ENCODE measurements at places on chromosomes 2 and 18.
A peak's percentile ranks its signal among the peaks of the same experiment; 100 is the strongest.

- peak; percentile 82 for DNase-seq
Measured at GRCh38 chr18:38923126-38923525, 1357.5 kb upstream of the CELF4 start.

DNA sequence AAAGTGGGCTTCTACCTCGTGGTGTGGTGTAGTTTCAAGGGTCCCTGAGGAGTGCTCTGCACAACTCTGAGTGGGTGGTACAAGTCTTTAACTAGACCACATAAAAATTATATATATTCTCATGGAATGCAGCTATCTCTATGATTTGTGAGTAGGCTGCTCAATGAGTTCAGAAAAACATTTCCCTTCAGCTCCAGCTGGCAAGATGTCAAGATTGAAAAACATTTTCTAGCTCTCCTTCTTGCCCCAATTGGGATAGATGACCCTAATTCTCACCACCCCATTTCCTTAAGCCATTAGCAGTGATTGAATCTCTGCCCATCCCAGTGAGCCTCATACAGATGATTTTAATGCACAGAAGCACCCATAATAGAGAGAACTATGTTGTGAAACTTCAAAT lies 28.3 kb upstream of the SP3 start:
- DNase-seq = no peak

- DNase-seq = no peak
Measured at GRCh38 chr2:157443090-157443489, 799 bp downstream of the CYTIP start.

DNA sequence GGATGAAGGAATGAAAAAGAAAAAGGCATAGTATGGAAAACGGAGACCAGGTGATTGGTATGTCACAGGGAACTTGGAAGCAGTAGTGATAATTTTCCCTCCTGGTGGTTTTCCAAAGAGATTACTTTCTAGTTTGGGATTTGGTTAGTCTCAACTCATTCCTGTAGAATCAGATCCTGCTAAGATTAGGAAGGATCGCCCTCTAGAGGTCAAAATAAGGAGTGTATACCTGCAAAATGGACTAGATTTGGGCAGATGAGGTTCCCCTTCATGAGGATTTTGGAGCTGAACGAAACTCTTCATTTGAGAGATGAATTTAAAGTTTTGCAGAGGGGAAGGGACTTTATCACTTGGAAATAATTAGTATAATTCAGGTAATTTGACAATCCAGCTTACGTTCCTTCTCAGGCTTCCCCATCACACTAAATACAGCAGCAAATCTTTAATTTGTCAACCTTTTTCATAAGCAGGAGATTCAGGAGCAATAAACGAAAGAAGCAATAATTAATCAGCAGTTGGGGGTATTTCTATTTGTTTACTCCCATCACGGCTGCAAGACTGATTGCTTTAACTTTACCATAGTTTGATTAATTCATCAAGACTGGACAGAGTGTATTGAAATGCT lies 65.2 kb downstream of the CCDC195 start:
- peak; percentile 68 for DNase-seq

- DNase-seq = no peak
Measured at GRCh38 chr2:119248311-119248710, 24.7 kb downstream of the STEAP3 start.

DNA sequence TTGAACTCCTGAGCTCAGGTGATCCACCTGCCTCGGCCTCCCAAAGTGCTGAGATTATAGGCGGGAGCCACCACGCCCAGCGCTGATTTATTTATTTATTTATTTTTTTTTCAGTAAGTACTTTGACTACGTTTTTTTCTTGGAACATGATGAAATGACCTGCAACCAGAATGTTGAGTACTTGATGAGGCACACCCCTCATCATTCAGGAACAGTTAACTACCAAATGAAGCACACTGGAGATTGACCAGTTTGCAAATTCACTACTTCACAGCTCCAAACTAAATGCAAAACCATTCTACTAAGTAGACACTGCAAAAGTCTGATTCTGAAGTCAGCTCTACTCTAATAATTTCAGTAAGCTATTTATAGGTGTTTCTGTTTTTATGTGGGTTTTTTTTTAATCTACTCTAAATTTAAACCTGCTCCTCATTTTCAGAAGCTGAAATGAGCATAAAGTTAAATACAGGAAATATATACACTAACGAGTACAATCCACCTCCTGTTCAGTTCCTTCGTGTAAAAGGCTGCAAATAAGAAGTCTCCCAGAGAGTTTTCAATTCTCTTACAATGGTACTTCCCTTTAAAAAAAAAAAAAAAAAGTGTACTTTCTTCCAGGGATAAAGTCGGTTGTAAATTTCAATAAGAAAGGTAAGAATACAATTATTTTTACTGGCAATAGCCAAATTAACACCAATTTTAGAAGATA lies 1.4 kb downstream of the GFPT1 start:
- DNase-seq = peak; percentile 3

GRCh38 chr18:26549263-26550094 lies 1.1 kb upstream of the KCTD1 start:
- peak; percentile 85 for DNase-seq

DNA sequence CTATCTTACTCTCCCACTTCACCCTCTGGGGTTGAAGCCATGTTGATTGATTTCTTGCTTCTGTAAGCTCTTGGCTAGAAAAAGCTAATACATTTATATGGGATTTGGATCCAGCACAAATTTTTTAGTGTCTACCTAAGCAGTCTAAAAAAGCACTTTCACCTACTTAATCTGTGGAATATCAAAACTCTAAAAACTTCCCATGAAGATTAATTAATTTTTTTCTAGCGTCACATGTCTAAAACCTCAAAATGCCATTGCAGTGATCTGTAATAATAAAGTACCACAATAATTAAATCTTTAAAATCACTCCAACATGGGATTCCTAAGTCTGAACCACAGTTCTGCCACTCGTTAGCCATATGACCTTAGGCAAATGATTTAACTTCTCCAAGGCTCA lies 180.1 kb downstream of the EN1 start:
- DNase-seq = no peak

- DNase-seq = no peak
Measured at GRCh38 chr2:40690525-40690924, 238.6 kb upstream of the SLC8A1 start.
